ENCODE measurements at places on chromosomes 11 and 22.

- DNase-seq: no peak
Measured at GRCh38 chr22:36010090-36010489, 18.5 kb downstream of the RBFOX2 start.

- no peak for DNase-seq
Measured at GRCh38 chr11:36493332-36493731, 16.7 kb downstream of the TRAF6 start.

DNA sequence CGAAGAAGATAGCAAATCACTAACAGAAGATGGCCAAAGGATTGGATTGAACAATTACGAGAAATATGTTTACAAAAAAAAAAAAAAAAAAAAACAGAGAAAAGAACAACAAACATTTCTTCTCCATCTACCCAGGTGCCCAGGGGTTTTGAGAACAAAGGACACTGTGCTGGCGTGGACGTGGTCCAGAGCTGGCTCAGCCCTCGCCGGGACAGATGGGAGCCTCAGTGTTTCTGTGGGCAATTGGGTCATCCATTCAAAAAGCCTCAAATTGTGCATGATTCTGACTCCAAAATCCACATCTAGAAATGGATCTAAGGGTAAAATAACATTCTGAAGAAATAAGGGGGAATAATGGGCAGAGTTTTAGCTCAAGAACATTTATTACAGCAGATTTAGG lies 63.1 kb downstream of the DHCR7 start:
- DNase-seq: no peak

GRCh38 chr11:28628412-28628811 lies 520.2 kb downstream of the METTL15 start:
- DNase-seq: no peak

GRCh38 chr22:37300551-37301017 lies 18.3 kb downstream of the CYTH4 start:
- DNase-seq: no peak

GRCh38 chr22:39936523-39937145 lies 23.6 kb upstream of the TMA7B start:
- DNase-seq: no peak

GRCh38 chr22:40453671-40454070 lies 83.3 kb downstream of the SGSM3 start:
- DNase-seq: no peak

DNA sequence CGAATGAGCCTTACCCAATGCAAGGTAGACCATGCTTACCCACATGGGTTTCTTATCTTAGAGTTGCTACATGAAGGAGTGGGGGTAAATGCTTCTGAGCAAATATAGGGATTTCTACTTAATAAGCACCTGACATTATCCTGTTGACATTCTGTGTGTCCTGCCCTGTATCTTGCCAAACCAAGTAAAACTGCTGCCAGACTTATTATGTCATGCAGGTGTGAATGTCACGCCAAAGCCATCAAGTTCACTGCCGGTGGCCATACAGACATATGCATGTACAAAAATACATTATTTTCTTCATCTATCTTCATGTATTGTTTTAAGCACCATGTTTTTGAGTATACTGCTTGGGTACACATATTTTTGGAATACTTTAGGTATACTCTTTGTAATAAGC lies 70.2 kb downstream of the NOX4 start:
- DNase-seq: no peak

DNA sequence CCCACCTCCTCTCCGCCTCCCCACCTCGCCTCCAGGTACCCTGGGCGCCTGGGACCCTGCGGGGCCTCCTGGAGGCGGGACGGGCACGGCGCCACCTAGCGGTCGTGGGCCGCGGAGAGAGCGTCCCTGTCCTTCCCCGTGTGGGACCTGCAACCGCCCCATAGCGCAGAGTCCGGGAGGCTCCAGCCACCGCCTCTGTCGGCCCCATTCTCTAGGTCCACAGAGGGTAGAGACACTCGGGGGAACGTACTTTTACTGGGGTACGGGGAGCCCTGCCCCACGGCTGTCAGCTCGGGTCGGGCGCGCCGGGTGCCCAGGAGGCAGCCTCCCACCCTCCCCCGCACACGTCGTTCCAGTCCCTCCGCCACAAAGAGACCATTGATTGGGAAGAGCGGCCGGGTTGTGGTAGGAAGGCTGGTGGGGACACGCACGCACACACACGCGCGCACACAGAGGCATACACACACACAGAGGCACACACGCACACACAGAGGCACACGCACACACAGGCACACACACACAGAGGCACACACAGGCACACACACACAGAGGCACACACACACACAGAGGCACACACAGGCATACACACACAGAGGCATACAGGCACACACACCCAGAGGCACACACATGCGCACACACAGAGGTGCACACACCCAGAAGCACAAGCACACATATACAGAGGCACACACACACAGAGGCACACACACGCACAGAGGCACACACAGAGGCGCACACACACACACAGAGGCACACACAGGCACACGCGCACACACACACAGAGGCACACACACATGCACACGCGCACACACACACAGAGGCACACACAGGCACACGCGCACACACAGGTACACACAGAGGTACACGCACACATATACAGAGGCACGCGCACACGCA lies 12.6 kb upstream of the NECTIN1 start:
- DNase-seq: peak; percentile 81

- no peak for DNase-seq
Measured at GRCh38 chr11:6742260-6742659, 29.5 kb downstream of the OR2AG2 start.

DNA sequence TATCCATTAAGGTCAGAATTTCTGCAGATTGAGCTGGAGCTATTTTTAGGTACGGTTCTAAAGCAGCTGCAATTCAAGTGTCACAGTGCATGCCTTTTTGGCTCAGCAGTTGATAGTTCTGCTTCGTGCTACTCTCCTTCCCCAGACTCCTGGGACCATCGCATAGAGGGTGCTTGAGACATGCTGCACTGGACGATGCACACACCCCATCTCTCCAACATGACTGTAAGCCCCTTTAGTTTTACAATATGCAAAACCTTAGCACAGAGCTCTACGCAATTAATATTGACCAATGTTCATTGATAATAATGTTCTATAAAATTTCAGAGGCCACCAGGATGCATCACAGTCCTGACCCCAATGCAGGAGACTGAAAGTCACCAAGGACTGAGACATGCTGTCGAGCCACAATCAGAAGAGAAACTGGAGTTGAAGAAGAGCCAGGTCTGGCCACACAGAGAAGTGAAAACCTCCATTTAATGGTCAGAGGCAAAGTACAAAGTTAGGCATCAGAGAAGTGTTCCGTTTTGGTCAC lies 120.9 kb upstream of the ZC3H12C start:
- no peak for DNase-seq

DNA sequence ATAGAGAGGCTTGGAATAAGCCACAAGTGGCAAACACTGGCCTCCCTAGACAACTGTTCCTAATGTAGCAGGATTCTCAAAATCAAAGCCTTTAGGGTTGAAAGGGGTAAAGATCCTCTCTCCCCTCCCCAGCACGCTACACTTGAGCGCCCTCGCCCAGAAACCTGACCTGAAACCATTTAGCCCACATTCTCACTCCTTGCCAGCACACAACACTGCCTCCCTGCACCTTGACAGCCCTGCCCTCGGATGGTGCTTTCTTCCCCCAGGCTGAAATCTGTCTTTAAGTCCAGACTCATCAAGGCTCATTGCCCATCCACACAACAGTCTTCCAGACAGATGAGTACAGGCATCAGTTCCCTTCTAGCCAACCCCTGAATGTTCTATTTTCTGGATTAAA lies 26.5 kb downstream of the CWC15 start:
- no peak for DNase-seq

DNA sequence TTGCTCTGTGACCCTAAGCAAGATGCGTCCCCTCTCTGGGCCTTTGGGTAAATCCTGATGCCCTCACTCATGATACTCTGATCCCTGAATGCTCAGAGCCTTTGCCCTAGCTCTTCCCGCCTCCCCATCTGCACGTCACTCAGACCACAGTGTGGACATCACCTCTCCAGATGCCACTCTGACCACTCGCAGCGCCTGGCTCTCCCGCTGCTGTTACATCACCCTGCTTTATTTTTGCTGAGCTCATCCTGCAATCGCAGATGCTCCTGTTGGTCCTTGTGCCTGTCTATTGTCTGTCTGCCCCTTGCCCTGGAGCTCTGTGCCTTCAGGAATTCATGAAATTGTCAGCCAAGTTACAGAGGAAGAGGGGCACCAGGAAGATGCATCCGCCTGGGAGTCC lies 5.5 kb downstream of the OSM start:
- no peak for DNase-seq

GRCh38 chr11:19352771-19353160 lies 112.0 kb upstream of the E2F8 start:
- DNase-seq: no peak

DNA sequence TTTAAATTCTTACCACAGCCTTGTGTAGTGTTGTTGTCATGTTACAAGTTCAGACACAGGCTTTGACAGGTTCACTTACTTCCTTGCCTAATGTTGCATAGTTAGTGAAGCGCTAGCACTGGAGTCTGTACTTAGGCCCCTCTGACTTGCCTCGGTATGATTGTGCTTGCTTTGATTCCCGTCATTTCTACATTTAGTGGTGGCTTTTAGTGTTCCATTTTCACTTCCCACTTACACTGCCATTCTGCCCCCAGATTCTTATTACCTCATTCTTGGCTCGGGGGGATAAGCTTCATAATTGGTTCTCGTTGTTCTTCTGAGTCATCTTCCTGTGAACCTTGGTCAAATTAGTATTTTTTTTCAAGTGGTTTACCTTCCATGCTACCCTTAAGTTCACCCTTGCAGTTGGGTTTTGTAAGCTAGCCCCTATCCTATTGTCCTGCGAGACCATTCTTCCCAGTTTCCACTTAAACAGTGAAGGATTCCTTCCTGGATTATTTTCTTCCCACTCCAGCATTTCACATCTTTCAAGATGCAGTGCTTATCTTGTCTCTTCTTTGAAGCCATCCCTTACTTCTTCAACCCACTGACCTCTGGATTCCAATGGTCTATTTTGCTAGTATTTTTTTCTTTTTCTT lies 68.7 kb downstream of the DDX10 start:
- no peak for DNase-seq

DNA sequence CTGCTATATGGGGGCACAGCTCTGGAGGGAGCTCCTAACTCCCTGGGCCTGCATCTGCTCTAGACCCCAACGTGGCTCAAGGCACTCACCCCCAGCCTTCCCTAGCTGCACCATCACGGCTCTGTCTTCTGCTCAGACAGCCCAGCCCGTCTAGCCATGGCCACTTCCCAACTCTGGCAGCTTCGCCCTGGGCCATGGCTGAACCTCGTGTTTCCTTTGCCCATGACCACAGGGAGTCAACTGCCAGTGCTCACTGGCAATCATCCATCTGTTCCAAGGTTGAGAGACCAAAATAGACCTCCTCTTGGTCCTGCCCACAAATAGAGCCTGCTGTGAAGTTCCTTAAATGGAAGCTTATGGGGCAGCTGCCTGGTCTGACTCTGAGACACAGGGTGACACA lies 5.4 kb downstream of the LMO1 start:
- DNase-seq: peak; percentile 38

DNA sequence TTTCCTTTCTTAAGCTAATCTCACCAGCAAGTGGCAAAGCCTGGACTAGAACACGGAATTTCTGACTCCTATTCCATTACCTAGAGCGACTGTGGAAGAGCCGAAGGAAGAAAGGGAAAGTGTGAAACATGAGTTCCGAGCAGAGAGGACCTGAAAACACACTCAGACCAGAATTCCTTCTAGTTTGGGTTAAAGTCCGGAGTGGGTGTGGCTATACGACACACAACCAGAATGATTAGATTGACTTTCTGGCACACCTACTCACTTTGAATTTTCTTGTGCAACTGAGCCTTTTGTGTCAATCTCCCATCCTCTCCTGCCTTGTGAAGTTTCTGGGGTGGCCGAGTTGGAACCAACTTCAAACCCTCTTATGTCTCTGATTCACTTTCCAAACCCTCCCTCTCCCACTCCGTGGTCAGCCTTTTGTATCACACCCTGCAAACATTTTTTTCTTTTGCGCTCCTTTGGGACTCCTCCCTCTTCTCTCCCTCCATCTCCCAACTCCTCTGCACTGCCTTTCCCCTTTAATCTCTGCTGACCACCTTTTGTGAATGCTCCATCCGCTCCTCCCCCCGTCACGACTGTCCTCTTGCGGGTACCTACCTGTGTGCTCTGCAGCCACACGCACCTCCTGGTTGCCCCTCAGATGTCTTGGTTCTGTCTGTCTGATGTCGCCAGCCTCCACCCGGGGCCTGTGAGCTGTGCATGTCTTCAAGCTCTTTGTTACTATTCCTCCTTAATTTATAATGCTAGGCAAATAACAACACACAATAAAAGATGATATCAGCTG lies 86.3 kb upstream of the BLID start:
- no peak for DNase-seq

DNA sequence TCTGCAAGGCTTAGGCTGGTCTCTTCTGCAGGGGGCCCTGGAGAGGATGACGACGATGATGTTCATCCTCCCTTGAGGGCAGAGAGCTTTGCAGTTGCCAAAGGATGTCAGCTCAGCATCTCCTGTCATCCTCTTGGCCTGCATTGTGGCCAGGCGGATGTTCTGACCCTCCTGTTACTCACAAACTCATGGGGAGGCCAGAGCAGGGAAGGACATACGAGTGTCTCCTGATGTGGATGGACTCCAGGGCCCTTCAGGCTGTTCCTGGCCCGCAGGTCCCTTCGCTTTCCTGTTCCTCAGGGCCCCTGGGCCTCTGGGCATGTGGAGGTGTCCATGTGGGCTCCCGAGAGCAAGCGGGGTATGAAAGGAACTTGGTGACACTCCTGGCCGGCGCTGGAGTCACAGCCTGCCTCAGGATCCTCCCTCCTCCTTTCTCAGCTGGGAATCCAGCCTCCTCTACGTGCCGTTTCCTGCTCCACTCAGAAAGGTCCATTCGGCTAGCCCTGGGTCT lies 8.5 kb downstream of the ADORA2A start:
- DNase-seq: peak; percentile 50

Data from upper lobe of right lung (tissue), 1 donor.